ENCODE measurements at places on chromosomes 16 and 17. TPM values are rescaled to one million over a fixed set of nuclear protein-coding genes. Genes with fewer than 3 reads are reported as not detected.

TEKT5 gene
- 0.83 TPM for total RNA-seq

GRCh38 chr17:75753514-75754377 is 11.2 kb downstream of the GALK1 start:
- DNase-seq, result peak; percentile 89

- DNase-seq, result no peak
Observed at GRCh38 chr17:72775237-72775636, 317.3 kb downstream of the SLC39A11 start.

LCMT1 gene
- total RNA-seq, result 43.5 TPM

GRCh38 chr16:81860287-81861266 is 81.5 kb downstream of the PLCG2 start:
- DNase-seq, result no peak

DNA sequence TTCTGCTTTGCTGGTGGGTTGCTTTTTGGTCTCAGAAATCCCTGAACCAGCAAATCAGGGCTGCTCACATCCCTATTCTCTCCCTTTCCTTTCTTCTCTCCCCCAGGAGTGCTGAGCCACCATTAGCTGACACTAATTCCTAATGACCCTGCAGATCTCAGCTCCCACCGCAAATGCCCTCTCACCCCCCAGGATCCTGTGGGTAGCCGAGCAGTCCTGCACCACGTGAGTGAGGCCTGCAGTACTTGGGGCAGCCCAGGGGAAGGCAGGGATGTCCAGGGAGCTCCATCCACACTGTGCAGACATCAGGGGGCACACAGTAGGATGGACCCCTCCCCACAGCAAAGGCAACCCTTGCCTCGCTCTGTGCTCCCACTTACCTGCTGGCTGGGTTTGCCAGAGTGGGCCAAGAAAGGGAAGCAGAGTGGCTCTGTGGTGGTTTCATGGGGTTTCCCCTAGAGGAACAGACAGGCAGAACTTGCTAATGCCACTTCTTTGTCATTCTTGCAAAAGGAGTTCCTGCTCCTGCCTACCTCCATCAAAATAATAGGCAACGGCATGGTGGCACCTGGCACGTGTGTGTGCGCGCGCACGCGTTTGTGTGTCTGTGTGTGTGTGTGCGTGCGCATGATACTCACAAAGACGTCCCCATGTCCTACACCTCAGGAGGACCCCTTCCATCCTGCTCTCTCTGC is 135.6 kb downstream of the GAS7 start:
- peak; percentile 59 for DNase-seq

TBX2 gene
- total RNA-seq, result 3.3 TPM

DNA sequence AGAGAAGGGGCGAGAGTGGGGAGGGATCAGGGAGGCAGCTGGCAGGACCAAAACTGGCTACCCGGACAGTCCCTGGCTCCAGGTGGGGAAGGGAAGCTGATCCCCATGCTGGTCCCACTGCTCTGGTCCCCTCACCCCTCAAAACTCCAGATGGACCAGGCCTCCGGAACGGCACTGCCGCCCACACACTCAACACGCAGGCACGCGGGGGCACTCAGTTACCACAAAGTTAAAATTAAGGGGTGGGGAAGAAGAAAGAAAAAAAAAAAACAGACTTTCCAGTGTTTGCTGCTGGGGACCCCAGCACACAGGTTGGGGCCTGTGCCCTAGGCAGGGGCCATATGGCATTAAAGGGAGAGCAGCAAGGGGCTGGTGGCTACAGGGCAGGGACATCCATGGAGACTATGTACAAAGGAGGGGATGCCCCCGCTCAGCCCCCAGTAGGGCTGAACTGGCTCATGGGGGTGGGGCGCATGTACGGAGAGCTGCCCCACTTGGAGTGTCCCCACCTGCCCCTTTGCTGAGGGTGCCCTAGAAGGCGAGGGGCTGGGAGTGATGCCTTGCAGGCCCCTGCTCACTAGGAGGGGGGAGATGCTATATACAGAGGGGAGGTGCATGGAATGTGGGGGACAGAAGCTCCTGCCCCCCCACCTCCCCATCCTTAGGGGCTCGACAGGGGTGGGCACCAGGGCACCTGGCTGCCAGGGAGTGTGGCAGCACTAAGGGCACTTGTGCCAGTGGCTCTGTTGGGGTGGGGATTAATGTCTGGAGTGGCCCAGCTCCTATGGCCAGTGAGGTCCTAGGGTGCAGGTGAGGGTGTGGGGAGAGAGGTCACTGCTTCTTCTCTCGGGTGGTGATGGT is 5.6 kb downstream of the TP53I13 start:
- DNase-seq, result peak; percentile 64

KRTAP4-1 gene
- total RNA-seq, result not detected

DNA sequence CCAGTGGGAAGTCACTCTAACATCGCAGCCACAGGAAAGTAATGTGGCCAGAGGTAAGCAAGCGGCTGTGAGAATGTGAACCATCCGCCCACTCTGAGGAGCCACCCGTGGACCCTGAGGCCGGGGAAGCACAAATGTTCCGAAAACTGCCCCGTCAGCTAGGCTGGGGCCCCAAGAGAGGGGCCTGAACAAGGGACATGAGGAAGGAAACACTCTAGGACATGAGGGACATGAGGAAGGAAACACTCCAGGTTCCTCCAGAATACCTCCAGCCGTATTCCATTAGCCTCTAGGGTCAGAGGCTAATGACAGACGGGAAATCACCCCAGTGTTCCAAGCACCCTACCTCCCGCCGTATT is 317 bp downstream of the TEFM start:
- no peak for DNase-seq

CAVIN1 gene
- 519 TPM for total RNA-seq

DNA sequence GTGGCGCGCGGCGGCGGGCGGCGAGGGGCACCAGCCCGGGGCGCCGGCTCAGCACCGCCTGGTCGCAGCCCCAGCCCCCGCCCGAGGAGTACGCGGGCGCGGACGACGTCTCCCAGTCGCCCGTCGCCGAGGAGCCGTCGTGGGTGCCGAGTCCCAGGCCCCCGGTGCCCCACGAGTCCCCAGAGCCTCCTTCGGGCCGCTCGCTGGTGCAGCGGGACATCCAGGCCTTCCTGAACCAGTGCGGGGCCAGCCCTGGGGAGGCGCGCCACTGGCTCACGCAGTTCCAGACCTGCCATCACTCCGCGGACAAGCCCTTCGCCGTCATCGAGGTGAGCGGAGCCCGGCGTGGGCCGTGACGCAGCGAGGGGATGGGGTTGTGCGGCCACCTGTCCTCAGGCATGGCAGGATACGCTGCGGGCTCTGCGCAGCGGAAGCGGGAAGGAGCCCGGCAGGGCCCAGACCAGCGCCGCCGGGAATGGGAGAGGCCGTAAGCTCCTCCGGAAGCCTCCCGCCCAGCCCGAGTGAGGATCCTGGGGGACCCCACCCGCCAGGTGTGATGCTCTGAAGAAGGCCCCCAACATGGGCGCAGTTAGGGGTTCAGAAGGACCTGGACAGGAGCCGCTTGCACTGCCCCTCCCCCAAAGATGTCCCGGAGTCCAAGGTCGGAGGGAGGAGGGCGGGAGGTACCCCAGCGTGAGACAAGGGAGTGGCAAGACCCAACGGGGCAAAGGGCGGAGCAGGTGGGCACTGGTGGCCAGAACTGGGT is 522 bp downstream of the NAGS start:
- DNase-seq, result no peak

MYL4 gene
- 1.1 TPM for total RNA-seq

ARSG gene
- 2.2 TPM for total RNA-seq

Data from sigmoid colon (tissue), 7 donors.